ENCODE measurements at places on chromosomes 2 and 18.
A peak's percentile ranks its signal among the peaks of the same experiment; 100 is the strongest.

DNA sequence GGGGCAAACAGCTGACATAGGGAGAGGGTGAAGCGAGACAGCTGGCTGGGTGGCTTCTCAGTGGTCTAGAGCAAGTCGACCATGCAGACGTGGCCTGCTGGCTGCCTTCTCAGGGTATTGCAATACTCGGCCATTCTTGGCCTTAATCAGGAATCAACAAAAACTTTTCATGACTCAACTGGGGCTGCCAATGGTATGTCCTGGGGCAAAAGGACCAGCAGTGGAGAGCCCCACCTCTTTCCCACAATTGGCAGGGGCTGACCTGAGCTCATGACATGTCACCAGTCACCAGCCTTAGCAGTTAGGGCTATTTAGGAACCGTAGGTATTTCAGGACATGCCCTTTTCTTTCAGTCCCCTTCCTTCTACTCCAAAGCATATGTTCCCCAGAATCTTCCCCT, 19.1 kb downstream of the PLA2R1 start:
- DNase-seq = no peak

DNA sequence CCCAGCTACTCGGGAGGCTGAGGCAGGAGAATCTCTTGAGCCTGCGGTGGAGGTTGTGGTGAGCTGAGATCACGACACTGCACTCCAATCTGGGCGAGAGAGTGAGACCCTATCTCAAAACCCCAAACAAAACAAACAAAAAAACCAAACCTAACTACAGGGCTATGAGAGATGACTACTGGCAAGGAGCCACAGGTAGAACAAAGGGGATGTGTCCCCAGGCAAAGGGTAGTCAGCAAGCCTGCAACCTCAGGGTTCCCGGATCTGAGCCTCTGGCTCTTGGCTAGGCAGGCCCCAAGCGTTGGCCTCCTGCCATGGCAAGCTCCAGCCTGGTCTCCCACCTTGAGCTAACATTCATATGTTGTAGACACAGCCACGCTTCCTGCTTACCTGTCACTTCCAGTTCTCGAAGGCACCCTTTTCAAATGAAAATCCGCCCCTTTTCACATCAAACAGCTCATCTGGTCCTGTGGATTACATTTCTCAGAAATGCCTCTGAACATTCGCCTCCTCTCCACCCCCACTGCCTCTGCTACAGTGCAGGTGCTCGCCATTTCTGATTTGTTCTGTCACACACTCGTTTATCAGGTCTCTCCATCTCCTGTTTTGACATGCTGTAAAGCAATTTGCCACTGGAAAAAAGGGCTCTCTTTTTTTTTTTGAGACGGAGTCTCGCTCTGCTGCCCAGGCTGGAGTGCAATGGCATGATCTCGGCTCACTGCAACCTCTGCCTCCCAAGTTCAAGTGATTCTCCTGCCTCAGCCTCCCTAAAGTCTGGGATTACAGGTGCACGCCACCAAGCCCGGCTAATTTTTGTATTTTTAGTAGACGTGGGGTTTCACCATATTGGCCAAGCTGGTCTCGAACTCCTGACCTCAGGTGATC, 13.1 kb upstream of the ACTR3 start:
- peak; percentile 12 for DNase-seq

GRCh38 chr2:71697106-71698004, 244.0 kb downstream of the DYSF start:
- DNase-seq = no peak

GRCh38 chr2:28232295-28232694, 160.4 kb upstream of the FOSL2 start:
- DNase-seq = no peak

DNA sequence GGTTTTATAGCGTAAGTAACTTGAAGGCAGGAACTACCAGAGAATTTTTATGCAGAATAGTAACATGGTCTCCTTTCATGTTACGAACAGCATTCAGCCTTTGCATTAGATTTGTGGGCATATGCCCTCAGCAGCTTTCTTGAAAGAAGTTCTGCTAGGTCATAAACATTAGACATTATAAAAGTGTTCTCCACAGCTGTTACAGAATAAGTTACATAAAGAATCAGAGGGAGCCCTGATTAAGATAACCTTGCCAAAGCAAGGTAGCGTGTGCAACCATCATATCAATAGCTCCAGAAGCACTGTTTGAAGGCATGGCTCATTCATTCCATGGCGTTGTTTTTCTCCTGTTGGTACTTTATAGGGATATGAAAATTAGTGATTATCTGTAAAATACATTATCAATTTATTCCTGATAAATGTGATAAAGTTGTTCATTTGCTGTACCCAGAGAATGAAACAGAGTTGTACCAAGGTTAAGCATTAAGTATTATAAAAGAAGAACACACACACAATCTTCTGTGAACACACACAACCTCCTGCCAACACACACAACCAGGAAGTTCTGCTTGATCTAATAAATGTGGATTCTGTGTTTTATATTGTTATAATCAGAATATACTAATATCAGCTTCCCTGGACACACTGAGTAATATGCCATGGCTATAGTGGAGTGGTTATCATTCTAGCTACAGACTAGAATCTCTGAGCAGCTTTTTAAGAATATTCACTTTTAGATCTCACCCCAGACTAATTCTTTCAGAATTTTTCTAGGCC, 286.7 kb upstream of the SLC39A10 start:
- DNase-seq = no peak

- no peak for DNase-seq
Observed at GRCh38 chr2:37654932-37655841, 16.3 kb downstream of the CDC42EP3 start.

GRCh38 chr2:100178085-100178788, 35.8 kb upstream of the AFF3 start:
- no peak for DNase-seq

GRCh38 chr2:68195096-68195495, 37.4 kb downstream of the PNO1 start:
- no peak for DNase-seq

DNA sequence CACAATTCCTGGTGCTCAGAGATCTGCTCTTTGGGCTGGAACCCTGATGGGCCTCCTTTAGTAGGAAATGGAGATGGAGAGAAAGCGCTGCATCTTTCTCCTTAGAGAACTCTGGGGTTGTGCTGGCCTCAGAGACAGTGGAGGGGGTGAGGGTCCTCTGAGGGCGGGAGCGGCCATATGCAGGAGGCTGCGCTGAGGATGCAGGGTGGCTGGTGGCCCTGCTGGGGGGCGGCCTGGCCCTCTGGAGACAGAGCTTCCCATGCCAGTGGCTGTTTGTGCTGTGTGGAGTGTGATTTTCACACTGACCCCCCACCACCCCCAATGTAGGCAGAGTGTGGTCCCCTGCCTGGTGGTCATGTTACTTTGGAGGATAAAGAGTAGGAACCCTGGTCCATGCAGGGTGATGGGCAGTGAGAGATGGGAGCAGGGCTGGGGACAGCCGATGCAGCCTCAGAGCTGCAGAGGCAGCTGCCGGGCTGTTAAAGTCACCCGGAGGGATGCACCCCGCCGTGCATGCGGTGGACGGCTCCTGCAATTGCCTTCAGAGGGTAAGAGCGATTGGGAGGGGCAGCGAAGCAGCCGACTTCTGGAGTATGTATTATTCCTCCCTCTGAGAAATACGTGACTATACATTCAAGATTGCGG, 194.6 kb downstream of the FAM210A start:
- DNase-seq = no peak

GRCh38 chr2:172904236-172904635, 168.6 kb downstream of the RAPGEF4 start:
- no peak for DNase-seq

DNA sequence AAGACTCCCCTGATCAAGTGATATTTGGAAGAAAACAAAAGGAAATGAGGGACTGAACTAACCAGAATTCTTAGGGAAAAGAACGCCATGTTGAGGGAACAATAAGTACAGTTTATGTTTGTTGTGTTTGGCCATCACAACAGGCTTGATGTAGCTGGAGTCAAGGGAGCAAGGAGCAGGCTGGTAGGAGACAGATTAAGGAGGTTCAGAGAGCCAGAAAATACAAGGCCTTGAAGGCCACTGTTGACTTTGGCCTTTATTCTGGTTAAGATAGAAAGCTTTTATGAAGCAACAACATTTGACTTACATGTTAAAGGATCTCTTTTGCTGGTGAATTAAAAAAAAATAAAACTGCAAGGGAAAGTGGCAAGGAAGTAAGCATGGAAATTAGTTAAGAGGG, 754.1 kb upstream of the SLC8A1 start:
- no peak for DNase-seq

- DNase-seq = no peak
Observed at GRCh38 chr2:233329489-233330135, 22.0 kb downstream of the SAG start.

GRCh38 chr18:60322591-60322990, 50.0 kb downstream of the MC4R start:
- DNase-seq = no peak

GRCh38 chr2:71538656-71539265, 85.4 kb downstream of the DYSF start:
- DNase-seq = no peak

- no peak for DNase-seq
Observed at GRCh38 chr2:61419570-61419969, 51.3 kb downstream of the USP34 start.

DNA sequence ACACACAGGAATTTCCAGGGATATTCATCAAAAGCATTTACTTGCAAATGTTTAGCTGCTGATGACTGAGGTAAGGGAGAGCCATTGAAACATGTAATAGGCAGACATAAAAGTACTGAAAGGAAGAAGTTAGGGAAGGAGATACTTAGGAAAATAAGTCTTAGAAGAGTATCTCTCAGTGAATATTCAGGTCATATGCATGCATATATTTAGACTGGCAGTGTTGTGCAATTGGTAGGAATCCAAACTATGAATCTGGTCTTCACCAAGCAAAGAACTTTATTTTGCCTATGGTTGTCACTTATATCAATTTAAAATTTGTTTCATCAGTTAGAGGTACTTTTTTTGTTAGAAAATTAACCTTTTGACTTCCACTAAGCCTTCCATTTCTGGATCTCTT, 1490.7 kb downstream of the SUCLG1 start:
- DNase-seq = no peak

- DNase-seq = no peak
Observed at GRCh38 chr2:199462956-199463692, 5.4 kb upstream of the SATB2 start.

- DNase-seq = no peak
Observed at GRCh38 chr18:53411511-53411910, 813.0 kb downstream of the MBD2 start.

DNA sequence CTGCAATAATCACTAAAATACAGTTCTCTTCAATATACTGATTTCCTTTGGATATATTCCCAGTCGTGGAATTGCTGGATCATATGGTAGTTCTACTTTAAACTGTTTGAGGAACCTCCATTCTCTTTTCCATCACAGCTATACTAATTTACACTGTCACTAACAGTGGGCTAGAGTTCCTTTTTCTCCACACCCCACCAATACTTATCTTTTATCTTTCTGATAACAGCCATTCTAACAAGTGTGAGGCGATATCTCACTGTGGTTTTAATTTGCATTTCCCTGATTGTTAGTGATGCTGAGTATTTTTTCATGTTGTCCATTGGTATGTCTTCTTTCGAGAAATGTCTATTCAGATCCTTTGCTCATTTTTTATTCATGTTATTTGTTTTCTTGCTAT, 68.4 kb downstream of the CERKL start:
- no peak for DNase-seq

GRCh38 chr2:235594041-235594440, 100.2 kb downstream of the AGAP1 start:
- DNase-seq = no peak

GRCh38 chr2:25251422-25252273, 83.3 kb upstream of the POMC start:
- no peak for DNase-seq

GRCh38 chr2:98471402-98472131, 26.9 kb downstream of the INPP4A start:
- DNase-seq = no peak

GRCh38 chr2:240374085-240374907, 61.2 kb upstream of the GPC1 start:
- no peak for DNase-seq

- no peak for DNase-seq
Observed at GRCh38 chr2:8376603-8377410, 305.0 kb upstream of the ID2 start.

GRCh38 chr2:120737340-120738101, 1.9 kb downstream of the GLI2 start:
- DNase-seq = no peak

- no peak for DNase-seq
Observed at GRCh38 chr2:126832757-126833156, 65.9 kb upstream of the TEX51 start.

GRCh38 chr2:105888625-105889024, 143.9 kb downstream of the NCK2 start:
- DNase-seq = no peak

DNA sequence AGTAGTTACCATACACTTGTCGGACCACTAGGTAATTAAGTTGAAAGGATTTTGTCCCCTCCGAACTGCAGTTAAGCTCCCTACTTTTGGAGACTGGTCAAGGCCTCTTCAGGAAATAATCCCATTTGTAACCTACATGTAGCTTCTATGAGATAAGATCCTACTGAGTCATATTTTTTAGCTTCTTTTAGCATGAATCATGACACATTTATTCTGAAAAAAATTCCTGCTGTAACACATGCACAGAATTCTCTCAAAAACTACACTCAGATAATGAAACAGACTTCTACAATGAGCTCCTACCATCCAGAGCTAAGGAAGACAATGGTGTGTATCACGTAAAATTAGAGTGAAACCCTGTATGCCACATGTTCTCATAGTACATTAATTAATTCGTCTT, 100.7 kb upstream of the CCDC195 start:
- DNase-seq = no peak

DNA sequence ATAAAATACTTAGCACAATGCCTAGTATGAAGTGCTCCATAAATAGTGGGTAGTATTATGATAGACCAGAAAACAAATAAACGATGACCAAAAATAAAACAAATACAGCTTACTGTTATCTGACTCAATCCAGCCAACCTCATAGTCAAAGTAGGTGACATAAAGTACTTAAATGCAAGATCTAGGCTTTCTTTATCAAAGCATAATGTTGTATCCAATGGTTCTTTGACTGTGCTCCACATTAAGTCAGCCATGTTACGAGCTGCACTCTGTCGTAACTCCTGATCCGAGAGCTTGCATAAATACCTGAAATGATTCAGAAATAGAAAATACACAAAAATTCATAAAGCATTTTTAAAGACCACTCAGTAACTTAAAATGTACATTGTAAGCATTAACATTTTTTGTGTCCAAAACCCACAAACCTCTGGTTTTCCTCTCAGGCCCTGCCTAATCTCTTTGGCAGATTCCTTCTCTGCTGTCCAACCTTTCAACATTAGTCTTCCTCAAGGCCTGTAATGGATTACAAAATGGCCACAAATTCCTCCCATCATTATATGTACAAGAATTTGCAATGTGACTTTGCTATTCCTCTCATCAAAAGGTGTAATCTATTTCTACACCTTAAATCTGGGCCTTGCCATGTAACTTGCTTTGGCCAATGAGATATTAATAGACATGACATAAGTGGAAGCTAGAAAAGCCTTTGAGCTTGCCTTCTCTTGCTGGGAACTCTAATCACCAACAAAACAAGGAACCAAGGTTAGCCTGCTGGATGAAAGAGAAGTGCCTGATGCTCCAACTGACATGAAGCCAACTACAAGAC, 90.6 kb downstream of the USP34 start:
- DNase-seq = no peak
